ENCODE measurements at places on chromosomes 1 and 21.

- peak; percentile 53 for DNase-seq
Measured at GRCh38 chr1:243946946-243947345, 96.9 kb upstream of the AKT3 start.

GRCh38 chr1:91891454-91891853, 5.5 kb upstream of the TGFBR3 start:
- DNase-seq: no peak

- no peak for DNase-seq
Measured at GRCh38 chr1:156122086-156122485, 7.6 kb downstream of the LMNA start.

DNA sequence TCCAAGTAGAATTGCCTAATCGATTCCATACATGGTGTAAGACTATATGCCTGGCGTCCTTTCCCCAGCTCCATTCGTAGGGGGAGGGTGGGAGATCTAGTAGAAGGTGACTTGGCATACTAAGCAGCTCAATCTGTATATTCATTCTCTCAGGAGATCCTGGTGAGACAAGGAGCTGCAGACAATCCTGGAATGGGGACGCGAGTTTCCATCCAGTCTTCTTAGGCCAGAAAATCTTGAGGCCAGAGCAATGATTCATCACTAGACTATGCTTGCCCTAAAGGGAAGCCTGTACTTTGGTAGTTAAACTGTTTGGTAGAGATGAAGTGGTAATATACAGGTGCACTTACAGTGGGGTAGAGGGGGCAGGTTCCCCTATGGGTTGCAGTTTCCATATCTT, 468.7 kb downstream of the ADGRL2 start:
- DNase-seq: no peak

- no peak for DNase-seq
Measured at GRCh38 chr1:58898739-58899586, 115.1 kb upstream of the JUN start.

DNA sequence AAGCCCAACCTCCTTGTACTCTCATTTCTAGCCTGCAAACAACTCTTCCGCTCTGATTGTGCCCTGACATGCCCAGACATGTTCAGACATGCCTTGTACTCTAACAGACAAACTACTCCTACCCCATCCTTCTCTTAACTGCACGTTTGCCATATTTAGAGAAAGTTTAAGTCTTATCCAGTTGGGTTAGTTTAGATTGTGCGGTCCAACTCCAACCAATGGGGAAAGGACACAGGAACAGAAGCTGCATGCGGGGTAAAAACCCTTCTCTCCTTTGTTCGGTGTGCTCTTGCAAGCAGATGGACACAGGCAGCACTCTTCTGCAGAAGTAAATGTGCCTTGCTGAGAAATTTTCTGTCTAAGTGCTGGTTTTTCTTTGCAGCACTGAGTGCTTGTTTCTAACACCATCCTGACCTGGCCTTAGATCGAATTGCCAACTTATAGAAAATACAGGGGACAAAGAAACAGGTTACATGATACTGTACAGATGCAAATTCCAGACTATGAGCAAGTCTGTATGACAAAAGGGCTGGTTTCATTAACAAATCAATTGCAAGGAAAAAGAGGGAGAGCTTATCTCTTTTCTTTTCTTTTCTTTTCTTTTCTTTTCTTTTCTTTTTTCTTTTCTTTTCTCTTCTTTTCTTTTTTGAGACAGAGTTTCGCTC, 35.8 kb upstream of the IFNGR2 start:
- no peak for DNase-seq

DNA sequence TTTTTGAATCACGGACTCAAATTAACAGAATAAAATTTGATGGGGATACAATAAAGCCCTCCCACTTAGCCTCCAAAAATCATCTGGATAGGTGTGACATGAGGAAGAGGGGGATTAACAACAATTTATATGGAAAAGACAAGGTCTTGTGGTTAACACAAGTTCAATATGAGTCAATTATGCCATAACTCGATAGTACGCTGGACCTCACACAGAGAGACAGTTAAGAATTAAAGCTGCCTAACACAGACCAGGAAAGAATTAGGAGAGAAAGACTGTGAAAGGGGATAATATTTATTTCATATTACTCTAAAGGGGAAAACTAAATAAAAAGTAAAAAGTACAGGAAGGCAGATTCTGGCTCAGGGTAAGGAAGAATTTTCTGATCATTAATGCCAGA, 243.7 kb upstream of the LYPLAL1 start:
- no peak for DNase-seq

DNA sequence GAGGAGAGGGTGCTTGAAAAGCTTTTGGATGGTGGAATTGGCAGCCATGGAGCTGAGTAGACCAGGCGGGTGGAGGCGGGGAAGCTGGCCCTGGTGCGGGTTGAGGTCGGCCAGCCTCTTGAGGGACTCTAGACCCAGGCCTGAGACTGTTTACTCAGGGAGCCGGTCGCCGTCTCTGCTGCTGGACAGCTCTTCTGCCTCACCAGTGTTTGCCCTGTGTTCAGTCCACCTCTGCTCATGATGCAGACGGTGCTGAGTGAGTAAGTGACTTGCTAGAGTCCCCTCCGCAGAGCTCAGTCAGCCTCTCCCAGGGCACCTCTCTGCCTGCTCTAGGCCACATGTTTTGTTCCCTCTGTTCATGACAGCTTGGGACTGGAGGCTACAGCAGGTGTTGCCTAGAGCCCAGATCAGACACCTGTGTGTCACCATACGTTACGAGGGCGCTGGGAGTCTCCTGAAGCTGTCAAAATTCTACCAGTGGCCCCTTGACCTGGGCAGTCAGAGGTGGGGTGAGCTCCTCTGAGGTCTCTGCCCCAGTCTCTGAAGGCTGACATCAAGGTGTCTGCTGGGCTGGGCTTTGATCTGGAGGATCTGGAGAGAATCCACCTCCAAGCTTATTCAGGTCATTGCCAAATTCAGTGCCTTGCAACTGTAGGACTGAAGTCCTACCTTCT, 73.5 kb upstream of the WNT4 start:
- no peak for DNase-seq

- DNase-seq: no peak
Measured at GRCh38 chr1:115911294-115911693, 65.0 kb upstream of the SLC22A15 start.

DNA sequence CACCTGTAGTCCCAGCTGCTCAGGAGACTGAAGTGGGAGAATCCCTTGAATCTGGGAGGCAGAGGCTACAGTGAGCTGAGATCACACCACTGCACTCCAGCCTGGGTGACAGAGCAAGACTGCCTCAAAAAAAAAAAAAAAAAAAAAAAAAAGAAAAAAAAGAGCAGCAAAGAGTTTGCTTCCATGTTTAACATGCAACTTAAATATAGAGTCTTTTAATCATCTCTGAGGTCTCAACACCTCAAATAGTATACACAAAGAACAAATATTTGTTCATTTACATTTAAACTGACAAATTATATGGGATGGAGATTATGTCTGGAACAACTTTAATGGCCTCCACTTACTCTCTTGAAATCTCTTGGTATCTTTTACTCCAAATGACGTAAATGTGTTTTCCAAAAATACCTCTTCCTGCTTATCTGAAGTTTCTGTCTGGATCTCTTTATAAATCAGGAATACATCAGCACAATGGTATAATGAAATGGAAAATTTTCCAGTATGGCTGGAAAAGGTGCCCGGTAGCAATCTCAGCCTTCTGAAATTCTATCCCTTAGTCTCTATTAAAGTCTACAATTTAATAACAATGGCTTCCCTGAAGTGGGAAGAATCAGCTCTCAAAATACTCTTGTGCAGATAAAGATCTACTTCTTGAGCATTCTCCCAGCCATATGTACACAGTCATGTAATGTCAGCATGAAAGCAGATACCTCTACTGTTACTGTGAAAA, 258.5 kb downstream of the OMA1 start:
- DNase-seq: no peak

DNA sequence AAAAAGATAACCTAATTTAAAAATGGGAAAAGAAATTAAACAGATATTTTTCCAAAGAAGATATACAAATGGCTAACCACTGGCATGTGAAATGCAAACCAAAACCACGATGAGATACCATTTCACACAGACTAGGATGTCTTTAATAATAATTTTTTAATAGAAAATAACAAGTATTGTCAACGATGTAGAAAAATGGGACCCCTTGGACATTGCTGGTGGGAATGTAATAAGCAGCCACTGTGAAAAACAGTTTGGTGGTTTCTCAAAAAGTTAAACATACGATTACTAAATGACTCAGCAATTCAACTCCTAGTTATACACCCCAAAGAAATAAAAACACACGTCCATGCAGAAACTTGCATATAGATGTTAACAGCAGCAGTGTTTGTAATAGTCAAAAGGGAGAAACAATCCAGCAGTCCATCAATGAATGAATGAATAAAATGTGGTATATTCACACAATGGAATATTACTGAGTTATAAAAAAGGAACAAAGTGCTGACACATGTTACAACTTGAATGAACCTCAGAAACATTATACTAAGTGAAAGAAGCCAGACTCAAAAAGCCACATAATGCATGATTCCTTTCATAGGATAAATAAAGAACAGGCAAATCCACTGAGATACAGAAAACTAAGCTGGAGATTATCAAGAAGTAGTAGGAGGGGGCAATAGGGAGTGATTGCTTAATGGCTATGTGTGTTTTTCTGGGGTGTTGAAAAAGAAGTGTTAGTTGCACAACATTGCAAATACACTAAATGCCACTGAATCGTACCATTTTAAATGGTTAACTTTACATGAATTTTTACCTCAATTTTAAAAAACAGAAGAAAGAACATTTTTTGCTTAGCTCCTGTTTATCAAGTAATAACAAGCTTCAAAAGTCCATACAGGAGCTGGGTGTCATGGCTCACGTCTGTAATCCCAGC, 4.1 kb downstream of the PPT1 start:
- DNase-seq: no peak

GRCh38 chr1:226654046-226654667, 84.9 kb downstream of the ITPKB start:
- no peak for DNase-seq

DNA sequence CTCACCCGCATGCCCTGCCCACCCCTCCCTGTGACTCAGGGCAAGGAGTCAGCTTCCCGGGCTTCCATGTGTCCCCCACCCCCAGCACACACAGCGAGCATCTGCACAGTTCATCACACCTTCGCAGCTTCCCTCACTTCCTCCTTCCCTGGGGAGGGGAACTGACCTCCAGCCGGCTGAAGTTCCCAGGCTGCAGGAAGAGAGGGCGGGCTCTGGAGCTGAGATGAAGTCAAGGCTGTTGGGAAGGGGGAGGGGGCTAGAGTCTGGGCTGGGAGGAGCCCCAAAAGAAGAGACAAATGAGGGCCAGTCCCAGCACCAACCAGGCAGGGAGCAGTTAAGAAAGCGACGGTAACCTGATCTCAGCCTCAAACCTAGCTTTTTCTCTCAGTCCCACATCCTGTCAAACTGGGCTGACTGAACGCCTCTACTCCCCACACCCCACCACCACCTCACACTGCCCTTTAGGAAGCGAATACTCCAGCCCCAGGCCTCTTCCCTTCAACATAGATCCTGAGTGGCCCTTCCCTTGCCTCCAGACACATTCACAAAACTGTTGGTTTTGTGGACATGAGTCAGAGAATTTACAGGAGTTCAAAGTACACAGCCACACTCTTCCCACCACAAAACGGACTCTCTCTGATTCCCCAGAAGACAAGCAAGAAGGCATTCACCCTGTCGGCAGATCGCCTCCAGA, 1.8 kb downstream of the RHOC start:
- DNase-seq: peak; percentile 66

DNA sequence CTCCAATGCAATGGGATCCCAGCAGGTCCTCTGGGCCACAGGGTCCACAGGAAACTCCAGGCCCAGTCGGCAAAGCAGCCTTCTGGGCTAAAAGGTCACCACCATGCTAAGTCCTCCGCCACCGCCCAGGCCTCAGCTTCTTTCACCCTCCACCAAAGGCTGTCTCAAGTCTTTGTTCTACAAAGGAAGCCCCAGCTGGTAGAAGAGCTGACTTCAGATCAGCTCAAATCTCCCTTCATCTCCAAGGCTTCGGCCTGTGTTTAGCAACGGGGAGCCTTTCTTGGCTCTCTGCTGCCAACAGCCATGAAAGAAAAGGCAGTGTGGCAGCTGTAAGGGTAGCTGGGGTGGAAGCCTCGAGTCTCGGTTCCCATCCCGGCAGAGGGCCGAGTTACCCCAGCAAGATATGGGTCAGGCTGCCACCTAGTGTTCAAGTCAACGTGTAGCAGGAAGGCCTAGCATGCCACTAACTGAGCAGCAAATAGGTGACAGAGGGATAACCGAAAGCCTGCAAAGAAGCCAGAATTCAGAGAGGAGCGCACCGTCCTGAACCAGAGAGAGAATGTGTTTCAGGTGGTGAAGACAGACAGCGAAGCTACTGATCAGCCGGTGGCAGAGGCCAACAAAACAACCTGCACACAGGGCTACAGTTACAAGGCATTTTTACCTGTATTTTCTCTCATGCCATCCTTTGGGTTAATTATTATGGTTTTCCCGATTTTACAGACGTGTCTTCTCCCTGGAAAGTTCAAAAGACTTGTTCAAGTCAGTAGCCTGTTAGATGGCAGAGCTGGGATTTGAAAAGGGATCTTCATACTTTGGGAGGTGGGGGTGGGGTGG, 26.8 kb upstream of the CRNN start:
- DNase-seq: peak; percentile 66

Measured in hematopoietic multipotent progenitor cell (in vitro differentiated cells).